ENCODE measurements at places on chromosomes 4 and X.

DNA sequence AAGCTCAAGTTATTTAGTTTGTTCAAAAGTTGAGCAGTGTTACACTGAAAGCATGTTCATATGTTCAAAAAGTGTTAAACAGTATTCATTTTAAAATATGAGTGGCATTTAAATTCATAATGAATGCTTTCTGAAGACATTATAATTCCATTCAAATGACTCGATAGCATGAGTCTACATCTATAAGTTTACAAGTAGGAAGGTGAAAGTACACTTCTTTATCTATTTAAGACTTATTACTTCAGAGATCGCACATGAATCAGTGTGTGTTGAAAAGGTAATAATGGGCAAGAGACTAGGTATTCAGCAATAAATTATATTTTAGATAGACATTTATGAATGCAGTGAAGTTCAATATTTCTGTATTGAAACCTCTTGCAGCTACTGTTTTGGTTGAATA is 456.1 kb downstream of the GRXCR1 start:
- no peak overlapping the region for H3K27ac ChIP-seq
- no peak overlapping the region for H3K4me3 ChIP-seq
- no peaks in the 10 kb centered on the region for H3K36me3 ChIP-seq
- H3K4me1 ChIP-seq = no peaks in the 10 kb centered on the region

DNA sequence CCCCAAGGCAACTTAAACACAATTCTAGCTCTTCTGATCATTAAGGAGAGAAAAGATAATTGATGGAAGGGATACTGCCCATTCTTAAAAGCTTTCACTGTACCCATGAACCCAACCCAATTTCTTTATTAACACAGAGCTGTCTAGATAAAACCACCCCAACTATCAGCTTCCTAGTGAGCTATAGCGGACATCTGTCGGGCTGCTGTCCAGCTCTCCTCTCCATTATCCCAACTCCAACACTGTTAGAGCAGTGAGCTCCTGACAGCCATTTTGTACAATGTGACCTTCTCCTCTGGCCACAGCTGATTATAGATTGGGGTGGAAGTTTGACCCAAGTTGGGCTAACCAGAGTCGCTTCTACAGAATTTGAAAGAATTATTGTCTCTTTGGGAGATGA is 66.1 kb downstream of the HADH start:
- H3K27ac ChIP-seq = no peak overlapping the region
- H3K4me3 ChIP-seq = no peak overlapping the region
- H3K4me1 ChIP-seq = peaks cover 21% of the 10 kb centered on the region
- peaks cover 6% of the 10 kb centered on the region for H3K36me3 ChIP-seq
- no peak for DNase-seq
- no peaks in the 10 kb centered on the region for H3K27me3 ChIP-seq

DNA sequence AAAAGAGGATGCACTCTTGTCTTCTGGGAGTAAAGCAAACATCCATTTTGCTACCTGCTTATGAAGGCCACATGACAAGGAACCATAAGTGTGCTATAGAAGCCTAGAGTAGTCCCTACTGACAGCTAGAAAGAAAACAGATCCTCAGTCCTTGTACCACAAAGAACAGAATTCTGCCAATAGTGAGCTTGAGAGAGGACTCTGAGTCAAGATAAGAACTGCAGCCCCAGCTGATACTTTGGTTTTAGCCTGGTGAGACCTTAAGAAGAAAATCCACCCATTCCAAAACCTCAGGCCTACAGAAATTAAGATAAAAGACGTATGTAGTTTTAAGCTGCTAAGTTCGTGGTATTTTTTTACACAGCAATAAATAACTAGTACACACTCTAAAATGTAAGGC is 914.6 kb downstream of the PCDH19 start:
- H3K36me3 ChIP-seq = no peaks in the 10 kb centered on the region
- no peak for DNase-seq
- H3K4me3 ChIP-seq = no peak overlapping the region
- no peak overlapping the region for H3K27ac ChIP-seq
- no peaks in the 10 kb centered on the region for H3K27me3 ChIP-seq

DNA sequence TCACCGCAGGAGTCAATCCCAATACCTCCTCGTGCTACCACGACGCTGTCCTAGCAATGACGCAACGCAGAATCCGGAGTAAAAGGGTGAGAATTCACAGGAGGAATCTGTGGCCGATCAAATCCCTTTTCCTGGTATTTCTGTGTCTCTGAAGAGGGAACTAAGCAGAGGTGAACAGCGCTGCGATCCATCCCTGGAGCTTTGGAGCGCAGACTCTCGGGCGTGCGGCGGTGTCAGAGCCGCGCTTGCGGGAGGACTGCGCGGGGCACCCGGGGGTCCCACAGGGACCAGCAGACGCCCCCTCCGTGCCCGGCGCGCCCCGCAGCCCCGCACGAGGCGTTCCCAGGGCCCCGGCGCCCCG is 17.2 kb upstream of the ZNF718 start:
- H3K4me3 ChIP-seq = no peak overlapping the region
- H3K27ac ChIP-seq = no peak overlapping the region
- DNase-seq = no peak
- no peaks in the 10 kb centered on the region for H3K36me3 ChIP-seq

DNA sequence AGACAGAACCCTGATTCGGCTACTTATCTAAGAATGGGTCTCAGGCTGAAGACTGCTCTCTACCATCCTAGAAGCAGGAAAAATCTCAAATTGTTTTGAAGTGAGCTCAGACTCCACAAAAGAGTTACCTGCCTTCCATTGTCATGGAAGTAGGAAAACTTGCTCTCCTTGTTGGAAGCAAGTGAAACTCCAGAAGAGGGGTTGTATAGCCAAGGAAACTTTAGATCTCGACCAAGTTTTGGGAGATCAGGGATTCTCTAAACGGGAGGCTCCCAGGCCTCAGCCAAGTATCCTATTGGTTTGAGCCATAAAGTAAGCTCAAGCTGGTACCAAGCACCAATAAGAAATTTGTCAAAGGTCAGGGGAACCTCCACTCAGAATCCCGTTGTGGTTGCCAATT is 9.2 kb upstream of the FHDC1 start:
- no peaks in the 10 kb centered on the region for H3K36me3 ChIP-seq
- H3K27me3 ChIP-seq = no peaks in the 10 kb centered on the region
- peaks cover 4% of the 10 kb centered on the region for H3K4me1 ChIP-seq
- H3K27ac ChIP-seq = no peak overlapping the region
- no peak overlapping the region for H3K4me3 ChIP-seq
- DNase-seq = peak; percentile 71

GRCh38 chr4:19736968-19737756 is 514.5 kb upstream of the SLIT2 start:
- no peaks in the 10 kb centered on the region for H3K36me3 ChIP-seq
- H3K27ac ChIP-seq = no peak overlapping the region
- no peak overlapping the region for H3K4me3 ChIP-seq

DNA sequence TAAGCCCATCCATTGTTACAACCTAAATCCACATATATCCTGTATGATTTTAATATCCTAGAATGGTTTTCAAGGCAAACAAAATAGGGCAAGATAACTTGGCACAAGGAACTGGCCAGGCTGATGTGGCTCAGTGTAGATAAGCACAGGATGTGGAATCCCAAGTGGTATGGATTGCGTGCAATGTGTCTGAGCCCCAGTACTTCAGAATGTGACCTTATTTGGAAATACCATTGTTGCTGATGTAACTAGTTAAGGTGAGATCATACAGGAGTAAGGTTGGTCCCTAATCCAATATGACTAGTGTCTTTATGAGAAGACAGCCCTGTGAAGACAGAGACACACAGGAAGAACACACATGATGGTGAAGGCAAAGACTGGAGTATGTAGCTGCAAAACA is 72.4 kb downstream of the IL21 start:
- H3K27ac ChIP-seq = no peak overlapping the region
- no peak for DNase-seq
- no peaks in the 10 kb centered on the region for H3K4me1 ChIP-seq
- H3K36me3 ChIP-seq = no peaks in the 10 kb centered on the region
- no peak overlapping the region for H3K4me3 ChIP-seq
- H3K27me3 ChIP-seq = no peaks in the 10 kb centered on the region

DNA sequence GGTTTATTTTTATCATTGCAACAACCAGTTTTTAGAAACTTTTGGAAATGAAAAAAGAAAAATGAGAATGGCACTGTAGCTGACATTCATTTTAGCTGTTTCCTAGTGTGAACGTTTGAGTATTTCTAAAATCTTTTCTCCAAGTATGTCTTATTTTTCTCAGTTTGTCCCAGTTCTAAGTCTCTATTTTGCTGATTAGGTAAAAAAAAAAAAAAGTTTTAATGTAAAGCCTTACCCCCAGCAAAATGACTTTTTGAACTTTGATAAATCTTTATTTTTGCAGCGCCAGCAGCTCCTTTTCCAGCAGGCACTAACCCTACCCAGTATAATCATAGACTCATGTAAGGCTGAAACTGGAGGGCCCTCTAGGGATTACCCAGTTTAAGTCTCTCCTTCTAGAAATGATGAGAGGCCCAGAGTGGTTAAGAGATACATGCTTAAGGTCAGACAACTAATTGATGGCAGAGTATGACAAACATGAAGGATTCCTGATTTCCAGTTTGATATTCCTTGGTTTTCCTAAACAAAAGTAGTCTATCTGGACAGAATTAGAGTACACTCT is 84.3 kb upstream of the SLC4A4 start:
- H3K4me1 ChIP-seq = no peaks in the 10 kb centered on the region
- DNase-seq = no peak
- H3K27ac ChIP-seq = no peak overlapping the region
- no peaks in the 10 kb centered on the region for H3K27me3 ChIP-seq
- no peak overlapping the region for H3K4me3 ChIP-seq
- no peaks in the 10 kb centered on the region for H3K36me3 ChIP-seq

DNA sequence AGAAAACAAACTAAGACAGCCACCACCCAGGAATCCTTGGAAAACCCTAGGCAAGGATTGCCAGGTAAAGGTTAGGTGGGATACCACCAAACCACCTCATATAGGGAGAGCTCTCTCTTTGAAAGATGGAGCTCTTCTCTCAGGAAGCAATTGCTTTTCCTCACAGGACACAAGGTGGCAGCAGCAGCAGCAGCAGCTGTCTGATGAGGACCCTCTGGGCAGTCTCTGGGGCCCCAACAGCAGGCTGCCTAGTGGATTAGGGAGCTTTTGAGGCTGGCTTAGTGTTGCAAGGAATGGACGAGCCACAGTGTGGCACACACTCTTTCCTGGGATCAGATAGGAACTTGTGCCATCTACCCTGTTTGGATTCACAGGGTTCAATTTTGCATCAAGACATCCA is 41.4 kb upstream of the CHRDL1 start:
- no peaks in the 10 kb centered on the region for H3K4me1 ChIP-seq
- H3K27me3 ChIP-seq = no peaks in the 10 kb centered on the region
- no peaks in the 10 kb centered on the region for H3K36me3 ChIP-seq
- DNase-seq = no peak
- no peak overlapping the region for H3K4me3 ChIP-seq
- no peak overlapping the region for H3K27ac ChIP-seq

- no peak overlapping the region for H3K4me3 ChIP-seq
- no peaks in the 10 kb centered on the region for H3K27me3 ChIP-seq
- H3K4me1 ChIP-seq = peaks cover 4% of the 10 kb centered on the region
- H3K36me3 ChIP-seq = no peaks in the 10 kb centered on the region
These were observed 22.9 kb downstream of the PAGE2 start for GRCh38 chrX:55111578-55112254.

DNA sequence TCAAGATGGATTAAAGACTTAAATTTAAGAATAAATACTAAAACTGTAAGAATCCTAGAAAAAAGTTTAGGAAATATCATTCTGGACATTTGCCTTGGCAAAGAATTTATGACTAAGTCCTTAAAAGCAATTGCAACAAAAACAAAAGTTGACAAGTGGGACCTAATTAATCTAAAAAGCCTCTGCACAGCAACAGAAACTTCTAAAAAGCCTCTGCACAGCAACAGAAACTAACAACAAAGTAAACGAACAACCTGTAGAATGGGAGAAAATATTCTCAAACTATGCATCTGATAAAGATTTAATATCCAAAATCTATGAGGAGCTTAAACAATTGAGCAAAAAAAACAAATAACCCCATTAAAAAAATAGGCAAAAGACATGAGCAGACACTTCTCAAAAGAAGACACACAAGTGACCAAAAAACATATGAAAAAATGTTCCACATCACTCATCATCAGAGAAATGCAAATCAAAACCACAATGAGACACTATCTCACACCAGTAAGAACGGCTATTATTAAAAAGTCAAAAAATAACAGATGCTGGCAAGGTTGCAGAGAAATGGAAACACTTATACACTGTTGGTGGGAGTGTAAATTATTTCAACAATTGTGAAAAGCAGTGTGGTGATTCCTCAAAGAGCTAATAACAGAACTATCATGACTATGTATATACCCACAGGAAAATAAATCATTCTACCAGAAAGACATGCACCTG is 5.5 kb upstream of the OPRPN start:
- no peak overlapping the region for H3K27ac ChIP-seq
- no peaks in the 10 kb centered on the region for H3K36me3 ChIP-seq
- no peaks in the 10 kb centered on the region for H3K4me1 ChIP-seq
- no peaks in the 10 kb centered on the region for H3K27me3 ChIP-seq
- DNase-seq = no peak
- no peak overlapping the region for H3K4me3 ChIP-seq

DNA sequence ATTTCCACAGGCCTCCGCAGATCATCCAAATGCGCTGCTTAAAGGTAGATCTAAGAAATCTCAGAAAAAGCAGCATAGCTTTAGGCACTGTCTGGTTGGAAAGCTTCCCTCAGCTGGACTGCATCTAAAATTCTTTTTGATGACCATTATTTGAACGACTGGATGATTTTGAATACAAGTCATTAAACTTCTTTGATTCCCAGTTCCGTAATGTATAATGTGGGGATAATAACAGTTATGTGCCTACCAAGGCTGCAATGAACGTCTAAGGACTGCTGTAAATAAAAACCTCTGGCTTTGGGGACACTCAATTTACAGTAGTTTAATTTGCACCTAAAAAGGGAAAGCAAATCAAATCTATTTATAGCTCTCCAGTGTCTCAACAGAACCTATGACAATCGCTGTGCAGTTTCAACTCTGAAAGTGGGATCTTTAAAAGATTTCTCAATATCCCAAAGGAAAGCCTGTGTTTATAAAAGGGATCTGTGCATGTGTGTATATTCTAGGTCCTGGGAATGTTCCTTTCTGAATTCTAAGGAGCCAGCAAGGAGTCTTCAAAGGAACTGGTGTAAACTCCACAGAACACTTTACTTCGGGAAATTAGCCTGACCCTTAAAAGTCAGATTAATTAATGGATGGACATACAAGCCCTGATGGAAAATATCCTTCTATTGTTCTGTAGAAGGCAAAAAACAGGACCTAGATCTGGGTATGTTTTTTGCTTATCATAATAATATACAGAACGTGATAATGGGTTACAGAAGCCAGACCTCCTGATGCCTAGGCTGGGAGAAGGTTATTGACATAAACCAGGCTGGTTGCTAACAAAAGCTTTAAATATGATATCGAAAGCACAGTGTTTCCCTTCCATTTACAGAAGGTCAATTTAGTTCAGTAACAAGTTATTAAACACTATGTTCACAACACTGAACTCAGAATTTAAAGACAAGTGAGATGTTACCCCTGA is 53.4 kb downstream of the AFAP1 start:
- no peaks in the 10 kb centered on the region for H3K27me3 ChIP-seq
- no peaks in the 10 kb centered on the region for H3K4me1 ChIP-seq
- no peak overlapping the region for H3K27ac ChIP-seq

- no peak overlapping the region for H3K4me3 ChIP-seq
- no peaks in the 10 kb centered on the region for H3K36me3 ChIP-seq
- H3K27ac ChIP-seq = no peak overlapping the region
- no peaks in the 10 kb centered on the region for H3K4me1 ChIP-seq
- no peak for DNase-seq
- no peaks in the 10 kb centered on the region for H3K27me3 ChIP-seq
These were observed 502.1 kb upstream of the IGFBP7 start for GRCh38 chr4:57612279-57612678.

GRCh38 chrX:43718956-43719355 is 62.9 kb downstream of the MAOA start:
- H3K4me3 ChIP-seq = no peak overlapping the region
- H3K27me3 ChIP-seq = no peaks in the 10 kb centered on the region
- peak; percentile 55 for DNase-seq
- H3K27ac ChIP-seq = no peak overlapping the region
